ENCODE measurements at places on chromosomes 3 and 15.

- DNase-seq = no peak
These were observed 203.0 kb upstream of the PDZRN3 start for GRCh38 chr3:73827725-73828211.

DNA sequence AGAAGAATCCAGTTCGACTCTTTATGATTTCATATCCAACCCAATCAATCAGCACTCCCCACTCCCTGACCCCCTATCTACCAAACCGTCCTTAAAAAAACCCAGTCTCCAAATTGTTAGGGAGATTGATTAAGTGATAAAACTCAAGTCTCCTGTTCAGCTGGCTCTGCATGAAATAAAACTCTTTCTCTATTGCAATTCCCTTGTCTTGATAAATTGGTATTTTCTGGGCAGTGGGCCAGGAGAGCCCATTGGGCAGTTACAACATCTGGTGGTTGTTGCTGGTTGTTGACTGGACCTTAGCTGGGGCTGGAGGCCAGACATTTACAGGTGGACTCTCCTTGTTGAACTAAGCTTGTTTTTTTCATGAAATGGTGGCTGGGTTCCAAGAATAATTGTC lies 642.3 kb downstream of the ROBO2 start:
- no peak for DNase-seq

DNA sequence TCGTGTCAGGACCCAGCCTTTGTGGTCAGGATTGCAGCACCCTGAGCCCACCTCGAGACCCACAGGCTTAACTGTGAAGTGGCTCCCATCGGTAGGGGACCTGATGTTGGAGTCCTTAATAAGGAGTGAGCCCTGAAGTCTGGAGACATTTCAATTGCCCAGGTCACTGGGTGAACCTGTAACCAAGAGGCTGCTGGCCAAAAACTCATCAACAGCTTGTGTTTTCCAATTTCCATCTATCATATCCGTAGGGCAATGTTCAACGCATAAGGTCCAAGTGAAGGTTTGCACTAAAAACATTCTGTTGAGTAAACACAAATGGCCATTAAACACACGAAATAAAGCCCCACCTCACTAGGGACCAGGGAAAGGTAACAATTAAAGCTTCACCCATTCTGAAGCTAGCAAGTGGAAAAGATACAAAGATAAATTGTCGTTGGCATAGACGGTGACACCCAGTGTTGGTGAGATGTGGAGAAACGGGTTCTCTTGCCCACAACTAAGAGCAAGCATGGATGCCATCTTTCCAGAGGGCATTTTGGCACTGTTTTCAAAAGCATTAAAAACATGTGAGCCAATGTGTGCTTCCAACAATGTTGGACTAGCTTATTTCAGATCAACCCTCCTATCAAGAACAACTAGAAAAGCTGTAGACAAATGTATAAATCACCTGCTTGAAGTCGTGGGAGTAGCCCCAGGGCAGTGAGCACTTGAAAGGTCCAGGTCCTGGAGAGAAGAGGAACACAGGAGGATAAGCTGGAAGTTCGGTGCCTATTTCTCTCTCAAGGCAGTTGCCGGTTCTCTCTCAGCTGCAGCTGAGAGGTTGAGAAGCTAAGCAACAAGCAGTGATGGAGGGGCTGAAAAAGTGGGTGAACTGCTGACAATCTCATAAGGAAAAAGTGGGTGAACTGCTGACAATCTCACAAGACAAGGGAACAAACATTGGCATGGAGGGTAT lies 56.3 kb upstream of the PCSK6 start:
- no peak for DNase-seq

DNA sequence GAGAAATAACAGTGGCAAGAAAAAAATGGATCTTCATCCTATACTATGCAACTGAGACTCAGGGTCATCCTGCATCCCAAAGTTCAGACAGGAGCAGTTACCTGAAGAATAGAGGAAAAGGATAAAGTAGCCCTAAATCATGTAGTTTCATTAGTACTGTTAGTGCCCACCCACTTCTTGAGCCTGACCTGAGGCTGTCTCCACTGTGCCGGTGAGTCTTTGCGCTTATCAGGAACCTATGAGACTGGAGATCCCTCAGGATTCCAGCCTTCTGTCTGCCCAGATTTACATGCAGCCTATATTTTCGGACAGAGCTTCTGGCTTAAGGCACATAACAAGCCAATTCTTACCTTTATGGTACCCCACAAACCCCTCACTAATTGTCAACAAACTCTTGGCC lies 791.6 kb downstream of the ROBO1 start:
- DNase-seq = no peak

- DNase-seq = no peak
These were observed 58.5 kb downstream of the NEK10 start for GRCh38 chr3:27310688-27311087.

DNA sequence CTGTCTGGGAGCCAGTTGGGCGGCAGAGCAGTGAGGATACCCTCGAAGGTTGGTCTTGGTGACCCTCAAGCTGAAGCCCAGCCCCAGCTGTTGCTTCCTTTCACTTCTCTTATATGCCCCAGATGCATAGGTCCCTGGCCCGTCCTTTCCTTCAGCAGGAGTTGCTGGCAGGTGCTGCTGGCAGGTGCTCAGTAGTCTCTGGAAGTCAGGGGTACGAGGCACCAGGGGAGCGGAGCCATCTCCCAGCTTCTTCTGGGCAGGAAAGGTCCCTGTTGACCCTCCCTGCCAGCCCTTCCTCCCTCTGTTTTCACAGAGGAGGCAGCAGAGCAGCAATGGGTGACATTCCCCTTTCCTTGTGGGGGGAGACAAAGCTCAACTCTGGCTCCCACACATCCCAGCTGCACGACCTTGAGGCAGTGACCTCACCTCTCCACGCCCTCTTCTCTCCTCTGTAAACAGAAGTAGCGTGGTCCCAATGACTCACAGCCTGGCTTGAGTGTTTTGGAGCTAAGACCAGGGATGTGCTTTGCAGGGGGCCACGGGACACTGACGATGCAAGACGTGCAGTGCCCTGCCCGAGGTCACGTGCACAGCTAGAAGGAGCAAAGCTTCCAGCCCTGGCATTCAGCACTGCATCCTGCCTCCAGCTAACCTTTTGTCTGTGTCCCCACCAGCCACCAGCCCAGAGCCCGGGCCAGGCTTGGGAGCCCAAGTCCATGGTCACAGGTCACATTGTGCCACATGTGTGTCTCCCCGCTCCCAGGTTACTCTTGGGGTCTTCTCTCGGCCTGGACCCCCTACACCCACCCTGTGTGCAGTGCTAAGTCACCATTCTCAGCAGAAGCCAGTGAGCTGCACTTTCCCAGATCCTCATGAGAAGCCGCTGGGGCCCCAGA lies 49.7 kb downstream of the SLC6A6 start:
- DNase-seq = peak; percentile 83

- DNase-seq = no peak
These were observed 309.6 kb downstream of the RBMS3 start for GRCh38 chr3:29590461-29590860.

DNA sequence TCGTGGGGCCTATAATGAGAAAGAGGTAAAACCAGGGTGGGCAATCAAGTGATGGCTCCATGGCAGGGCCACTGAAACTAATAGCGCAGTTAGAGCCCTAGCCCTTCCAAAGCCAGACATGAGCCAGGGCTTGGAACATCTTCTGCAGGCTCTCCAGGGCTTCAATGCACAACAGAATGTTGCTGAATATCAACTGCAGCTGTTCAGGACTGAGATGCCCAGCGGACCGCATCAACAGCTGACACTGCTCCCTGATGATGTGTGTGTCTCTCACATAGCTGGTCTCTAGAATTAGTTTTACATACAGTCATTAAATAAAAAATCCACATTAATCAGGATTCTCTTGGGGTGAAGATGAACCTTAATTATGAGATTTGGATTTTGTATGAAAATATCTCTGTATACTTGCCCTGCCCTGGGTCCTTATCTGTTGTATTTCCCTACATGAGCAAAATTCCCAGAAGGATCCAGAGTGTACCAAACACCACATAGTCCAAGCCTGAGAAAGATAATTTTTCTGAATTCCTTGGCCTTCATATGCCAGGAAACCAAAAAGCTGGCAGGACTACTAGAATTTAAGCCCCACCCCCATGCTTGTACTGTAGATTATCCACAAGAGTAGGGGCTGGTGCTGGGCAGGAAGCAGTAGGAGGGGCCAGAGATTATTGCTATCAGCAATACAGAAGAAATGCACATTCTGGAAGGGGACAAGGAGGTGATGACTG lies 7.7 kb upstream of the GOLGB1 start:
- DNase-seq = no peak

GRCh38 chr15:70491201-70491621 lies 272.1 kb downstream of the UACA start:
- no peak for DNase-seq

- DNase-seq = no peak
These were observed 253.6 kb downstream of the UACA start for GRCh38 chr15:70509731-70510143.
